GM04503 (cell line): ENCODE measurements at places on chromosomes 12 and 14.

- DNase-seq: peak; percentile 4
Measured at GRCh38 chr12:94305130-94305957, 154.3 kb downstream of the CEP83 start.

DNA sequence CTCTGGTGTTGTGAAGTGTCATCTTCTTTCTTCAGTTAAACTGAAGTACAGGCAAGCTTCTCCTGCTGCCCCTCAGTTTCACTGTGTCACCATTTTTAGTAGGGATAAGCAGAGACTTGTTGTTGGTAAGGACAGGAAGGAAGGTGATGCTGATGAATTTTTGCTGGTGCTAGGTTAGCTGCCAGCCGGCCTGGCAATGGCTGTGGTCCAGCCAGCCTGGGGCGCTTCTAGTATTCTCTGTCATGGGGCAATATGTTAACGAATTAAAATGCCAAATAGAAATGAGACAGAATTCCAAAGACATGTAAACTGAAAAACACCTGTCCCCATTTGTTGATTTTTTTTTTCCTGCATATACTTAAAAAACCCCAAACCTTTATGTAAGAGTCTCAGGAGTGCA, 602.9 kb downstream of the DIO2 start:
- DNase-seq: no peak

- DNase-seq: no peak
Measured at GRCh38 chr14:62532181-62532580, 513.1 kb downstream of the KCNH5 start.

GRCh38 chr12:122789637-122790036, 15.3 kb downstream of the CCDC62 start:
- DNase-seq: no peak

- DNase-seq: peak; percentile 87
Measured at GRCh38 chr14:69101331-69101826, 51.5 kb downstream of the DCAF5 start.

DNA sequence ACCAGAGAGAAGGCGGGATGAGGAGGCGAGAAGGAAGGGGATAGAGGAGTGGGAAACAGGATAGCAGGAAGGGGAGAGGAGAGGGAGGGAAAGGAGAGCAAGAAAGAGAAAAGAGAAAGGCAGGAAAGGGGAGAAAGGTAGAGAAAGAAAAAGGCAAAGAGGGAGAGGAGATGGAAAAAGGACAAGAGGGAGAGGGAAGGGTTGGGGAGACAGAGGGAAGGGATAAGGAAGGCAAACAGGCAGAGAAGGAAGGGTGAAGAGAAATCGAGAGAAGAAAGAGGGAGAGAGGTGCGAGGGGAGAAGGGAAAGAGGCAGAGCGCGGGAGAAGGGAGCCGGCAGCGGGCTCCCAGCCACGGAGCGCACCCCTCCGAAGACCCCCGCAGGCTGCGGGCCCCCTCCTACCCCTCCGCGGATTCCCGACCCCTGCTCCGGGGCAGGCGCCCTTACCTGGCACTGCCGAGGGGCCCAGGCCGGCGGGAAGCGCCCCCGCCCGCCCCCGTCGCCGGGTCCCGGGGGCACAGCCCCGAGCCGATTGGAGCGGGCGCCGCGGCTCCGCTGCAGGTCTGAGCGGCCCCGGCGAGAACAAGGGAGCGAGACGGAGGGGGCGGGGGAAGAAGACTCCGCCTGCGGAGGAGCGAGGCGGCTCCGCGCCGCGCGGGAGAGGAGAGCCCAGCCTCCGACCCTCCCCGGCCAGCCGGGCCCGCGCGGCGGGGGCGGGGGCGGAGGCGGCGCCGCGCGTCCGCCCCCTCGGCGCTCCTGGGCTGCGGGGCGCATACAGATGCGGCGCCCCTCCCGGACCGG, at the start of gene CDH24:
Gene CDH24, minus strand, starts transcription at position 565 of the 801 bp plus-strand sequence. CDS start 1,787 bp downstream, outside the sequence.
- no peak for DNase-seq

DNA sequence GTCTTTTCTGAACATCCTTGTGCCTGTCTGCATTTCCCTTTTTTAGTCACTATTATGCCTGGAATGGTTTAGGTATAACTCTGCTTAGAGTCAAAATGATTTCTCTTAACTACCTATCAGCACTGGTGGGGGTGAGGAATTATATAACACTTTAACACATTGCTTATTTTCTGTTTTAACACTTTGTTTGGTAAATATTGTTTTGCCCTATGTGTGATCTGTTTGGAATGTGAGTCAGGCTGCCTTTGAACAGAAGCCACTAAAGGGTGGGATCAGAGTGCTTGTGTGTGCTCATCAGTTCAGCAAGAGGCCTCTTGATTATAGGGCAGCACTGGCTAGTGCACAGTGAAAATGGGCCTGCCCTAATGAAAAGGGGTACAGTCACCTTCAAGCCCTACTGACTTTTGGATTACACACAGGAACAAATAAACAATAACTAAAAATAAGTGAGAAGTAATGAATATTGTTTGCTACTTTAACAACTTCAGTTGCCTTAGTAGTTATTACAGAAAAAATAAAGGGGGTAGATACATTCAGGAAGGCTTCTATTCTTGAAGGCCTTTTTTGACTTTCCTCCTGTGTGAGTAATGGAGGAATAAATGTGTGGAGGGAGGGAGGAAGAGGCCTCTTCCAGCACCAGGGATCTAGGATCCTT, 23.2 kb downstream of the NGDN start:
- DNase-seq: peak; percentile 19

GRCh38 chr12:56840922-56841321, 77.8 kb downstream of the HSD17B6 start:
- DNase-seq: no peak

DNA sequence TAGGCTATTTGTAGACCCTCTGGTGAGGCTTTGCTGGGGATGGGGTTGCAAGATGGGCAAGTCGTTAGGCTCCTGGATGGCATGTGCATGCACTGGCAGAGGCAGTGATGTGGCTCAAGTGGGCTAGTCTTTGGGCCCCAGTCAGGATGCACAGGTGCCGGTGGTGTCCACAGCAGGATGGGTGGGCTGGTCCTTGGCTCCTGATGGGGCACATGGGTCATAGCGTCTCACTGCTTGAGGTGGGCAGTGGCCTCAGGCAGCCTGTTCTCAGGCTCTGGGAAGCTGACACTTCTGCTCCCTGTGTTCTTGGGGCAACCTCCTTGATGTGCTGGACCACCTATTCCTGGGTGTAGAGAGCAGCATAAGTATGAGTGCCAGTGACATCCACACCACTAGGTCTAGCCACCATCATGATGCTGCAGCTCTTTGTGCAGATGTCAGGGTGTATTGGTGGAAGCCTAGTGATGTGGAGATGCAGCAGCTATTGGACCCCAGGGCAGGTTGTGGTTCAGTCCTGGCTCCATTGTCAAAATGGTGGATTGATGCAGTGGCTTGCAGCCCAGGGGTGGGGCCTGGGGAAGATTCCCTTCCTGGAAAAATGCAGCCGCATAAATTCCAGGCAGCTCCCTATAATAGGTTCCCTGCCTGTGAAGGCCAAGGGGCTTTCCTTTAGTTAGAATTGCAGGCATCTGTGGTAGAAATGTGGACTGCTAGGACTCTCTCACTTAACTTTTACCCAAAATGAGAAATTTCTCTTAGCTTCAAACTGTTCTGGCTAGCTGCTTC, 742.5 kb upstream of the MDGA2 start:
- no peak for DNase-seq

GRCh38 chr14:49659526-49660455, 24.7 kb upstream of the DNAAF2 start:
- DNase-seq: no peak

- no peak for DNase-seq
Measured at GRCh38 chr12:83010169-83010804, 323.6 kb downstream of the TMTC2 start.

GRCh38 chr12:96398424-96399119, 1.7 kb downstream of the CDK17 start:
- no peak for DNase-seq

DNA sequence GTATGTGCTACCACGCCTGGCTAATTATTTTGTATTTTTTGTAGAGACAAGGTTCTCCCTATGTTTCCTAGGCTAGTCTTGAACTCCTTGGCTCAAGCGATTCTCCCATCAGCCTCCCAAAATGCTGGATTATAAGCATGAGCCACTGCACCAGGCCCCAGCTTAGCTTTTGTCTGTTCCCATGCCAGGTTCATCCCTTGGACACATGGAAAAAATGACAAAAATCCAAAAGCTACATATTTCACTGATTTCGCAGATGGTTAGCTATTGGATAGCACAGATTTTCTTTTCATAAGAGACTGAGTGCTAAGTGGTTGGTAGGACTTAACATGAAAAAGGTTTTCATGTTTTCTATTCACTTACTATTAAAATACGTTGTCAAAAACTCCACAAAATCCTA, 286.6 kb upstream of the KITLG start:
- no peak for DNase-seq

- no peak for DNase-seq
Measured at GRCh38 chr12:103755425-103755824, 85.6 kb downstream of the NT5DC3 start.

DNA sequence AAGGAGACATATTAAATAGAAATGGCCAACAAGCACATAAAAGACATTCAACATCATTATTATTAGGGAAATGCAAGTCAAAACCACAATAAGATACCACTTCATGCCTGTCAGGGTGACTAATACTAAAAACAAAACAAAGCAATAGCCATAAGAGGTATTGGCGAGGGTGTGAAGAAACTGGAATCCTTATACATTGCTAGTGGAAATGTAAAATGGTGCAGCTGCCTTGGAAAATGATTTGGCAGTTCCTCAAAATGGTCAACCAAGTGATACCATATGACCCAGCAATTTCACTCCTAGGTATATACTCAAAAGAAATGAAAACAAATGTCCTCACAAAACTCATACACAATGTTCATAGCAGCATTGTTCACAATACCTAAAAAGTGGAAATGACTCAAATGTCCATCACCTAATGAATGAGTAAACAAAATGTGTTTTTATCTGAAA, 27.0 kb downstream of the GPR135 start:
- no peak for DNase-seq

- peak; percentile 81 for DNase-seq
Measured at GRCh38 chr14:85439696-85440328, 90.1 kb upstream of the FLRT2 start.

DNA sequence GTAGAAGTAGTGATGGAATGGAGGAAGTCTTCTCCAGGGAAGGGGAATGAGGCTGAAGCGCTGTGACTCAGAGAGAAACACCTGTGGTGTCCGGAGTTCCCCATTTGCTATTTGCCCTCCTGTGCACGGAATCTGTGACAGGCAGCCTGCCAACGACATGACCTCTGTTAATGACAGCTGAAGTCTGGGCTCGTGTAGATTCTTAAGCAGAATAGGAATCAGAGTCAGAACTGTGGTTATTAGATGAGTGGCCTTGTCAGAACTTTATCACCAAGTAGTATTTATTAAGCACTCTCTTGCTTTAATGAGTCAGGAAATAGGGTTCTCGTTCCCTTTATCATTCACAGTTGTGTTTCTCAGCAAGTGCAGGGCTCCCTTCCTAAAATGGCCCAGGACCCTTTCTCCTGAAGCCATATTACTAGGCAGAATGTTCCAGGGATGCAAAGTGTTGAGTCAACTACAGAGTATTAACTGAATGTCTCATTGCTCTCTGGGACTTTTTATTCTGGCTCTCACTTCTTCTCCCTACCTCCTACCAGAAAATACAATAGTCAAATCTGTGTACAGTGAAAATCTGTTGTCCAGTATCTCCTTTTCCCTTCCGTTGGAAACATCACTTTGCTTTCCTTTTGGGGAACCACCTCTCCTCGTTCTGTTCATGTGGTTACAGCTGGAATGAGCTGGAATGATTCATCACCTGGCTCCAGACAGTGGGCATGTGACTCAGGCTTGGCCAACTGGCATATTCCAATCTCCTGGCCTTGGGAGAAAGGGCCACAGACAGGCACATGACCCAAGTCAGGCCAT, 77.8 kb upstream of the MAX start:
- peak; percentile 64 for DNase-seq

DNA sequence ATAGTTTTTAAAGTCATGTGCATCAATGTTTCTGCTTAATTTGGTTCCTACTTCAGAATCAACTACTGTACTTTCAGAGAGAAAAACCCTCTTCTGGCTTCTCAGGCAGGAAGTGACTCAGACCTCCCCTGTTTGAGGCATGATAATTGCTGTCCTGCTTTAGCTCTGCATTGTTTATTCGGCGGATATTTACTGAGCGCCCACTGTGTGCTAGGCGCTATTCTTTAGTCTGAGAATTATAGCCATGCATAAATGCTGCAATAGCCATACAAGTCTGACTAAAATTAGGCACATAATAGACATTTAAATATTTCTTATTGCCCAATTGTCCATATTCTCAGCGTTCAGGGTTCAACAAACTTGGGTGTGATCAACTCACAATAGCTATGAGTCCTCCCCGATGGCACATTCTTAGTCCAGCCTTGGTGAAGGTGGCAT, 6.1 kb upstream of the AMIGO2 start:
- DNase-seq: no peak

- DNase-seq: no peak
Measured at GRCh38 chr14:83856334-83856733, 1673.6 kb upstream of the FLRT2 start.

DNA sequence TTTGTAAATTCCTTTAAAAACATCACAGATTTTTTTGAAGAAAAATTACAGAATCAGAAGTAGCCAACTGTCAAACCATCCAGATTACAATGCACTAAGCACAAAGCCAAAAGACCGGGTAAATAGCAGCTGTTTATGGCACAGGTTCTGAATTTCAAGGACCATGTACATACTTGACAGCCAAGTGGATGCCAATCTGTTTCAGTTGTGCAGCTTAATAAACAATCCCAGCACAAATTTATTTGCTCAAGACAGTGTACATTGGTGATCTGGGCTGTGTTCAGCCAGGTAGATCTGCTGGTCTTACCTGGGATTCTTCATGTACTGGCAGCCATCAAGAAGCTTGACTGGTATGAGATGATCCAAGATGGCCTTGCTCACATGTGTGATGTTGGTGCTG, 229.8 kb upstream of the FLRT2 start:
- no peak for DNase-seq

GRCh38 chr14:104866451-104867370, 1.6 kb downstream of the CEP170B start:
- no peak for DNase-seq

DNA sequence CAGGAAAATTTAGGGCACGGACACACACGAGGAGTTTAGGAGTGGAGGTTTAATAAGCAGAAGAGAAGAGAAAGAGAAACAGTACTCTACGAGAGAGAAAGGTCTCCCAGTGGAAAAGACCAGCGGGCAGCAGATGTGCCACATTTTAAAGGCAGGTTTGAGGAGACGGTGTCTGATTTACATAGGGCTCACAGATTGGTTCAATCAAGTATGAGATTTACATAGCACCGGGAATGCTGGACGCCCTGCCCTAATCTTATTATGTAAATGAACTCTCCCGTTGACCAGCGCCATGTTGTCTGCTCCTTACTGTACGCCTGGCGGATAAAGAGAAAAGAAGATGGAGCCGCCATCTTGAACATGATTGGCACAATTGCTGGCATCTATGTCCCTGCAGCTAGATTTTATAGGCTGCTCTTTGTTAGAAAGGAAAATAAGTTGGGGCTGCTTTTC, 17.9 kb downstream of the NFKBIA start:
- DNase-seq: no peak
